ENCODE measurements at places on chromosomes 1 and 21. TPM values are rescaled to one million over a fixed set of nuclear protein-coding genes. Genes with fewer than 3 reads are reported as not detected.

SPOCD1 gene
- total RNA-seq = not detected

TEX50 gene
- total RNA-seq = not detected

AADACL3 gene
- total RNA-seq = not detected

TMEM240 gene
- total RNA-seq = 6.9 TPM

TXNIP gene
- 1,017 TPM for total RNA-seq

ATP1A2 gene
- 209 TPM for total RNA-seq

DNA sequence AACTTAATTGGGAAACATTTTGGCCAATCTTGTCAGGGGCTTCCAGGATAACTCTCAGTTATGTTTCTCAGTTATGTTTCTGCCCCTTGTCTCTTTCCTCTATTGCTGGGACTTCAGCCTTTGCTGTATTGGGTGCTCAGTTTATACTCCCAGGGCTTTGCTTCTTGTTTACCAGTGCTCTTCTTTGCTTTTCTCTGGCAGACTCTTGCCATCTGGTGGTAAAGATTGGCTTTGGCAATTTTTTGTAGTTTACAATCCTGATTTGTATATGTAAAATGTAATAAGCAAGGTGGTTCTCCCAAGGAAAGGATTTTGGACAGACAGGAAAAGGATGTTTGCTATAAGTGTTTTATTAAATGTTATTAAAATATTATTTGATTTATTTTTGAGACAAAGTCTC, 37.9 kb downstream of the FABP3 start:
- DNase-seq = no peak

GRCh38 chr1:9245230-9245619, 10.7 kb downstream of the H6PD start:
- no peak for DNase-seq

DNA sequence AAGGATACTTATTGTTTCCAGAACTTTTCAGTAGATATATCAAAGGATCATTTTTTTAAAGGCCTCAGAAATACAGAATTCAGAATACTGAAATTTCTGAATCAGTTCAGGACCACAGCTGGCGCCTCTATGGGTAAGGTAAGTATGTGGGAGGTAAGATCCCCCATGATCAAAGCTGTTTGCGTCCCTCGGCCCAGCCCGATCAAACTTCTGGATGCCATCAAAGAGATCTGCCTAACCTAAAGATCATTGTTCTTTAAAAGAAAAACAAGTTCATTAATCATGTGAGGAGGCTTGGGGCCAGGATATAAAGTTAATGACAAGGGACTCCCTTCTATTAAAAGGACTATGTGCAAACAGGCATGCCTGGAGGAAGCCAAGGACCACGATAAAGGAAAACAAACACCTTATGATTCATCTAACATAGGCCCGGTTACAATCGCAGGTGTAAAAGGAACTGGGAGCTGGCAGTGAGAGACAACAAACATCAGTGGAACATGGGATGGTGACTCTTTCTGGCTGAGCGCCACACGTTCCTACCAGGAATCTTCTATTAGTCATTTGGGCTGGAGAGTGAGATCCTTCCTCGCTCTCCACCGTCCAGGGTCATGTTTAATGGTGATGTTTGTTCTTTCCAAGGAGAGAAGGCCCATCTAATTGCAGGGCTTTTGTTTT, 2.8 kb upstream of the BACE2 start:
- DNase-seq = no peak

GRCh38 chr21:37849506-37850102, 66.7 kb downstream of the KCNJ6 start:
- DNase-seq = no peak

Data from Right ventricle myocardium inferior (tissue), 1 donor.